ENCODE measurements at places on chromosomes 7 and 10.

GRCh38 chr7:80563561-80564327 lies 51.9 kb upstream of the GNAT3 start:
- ATAC-seq, result no peak

DNA sequence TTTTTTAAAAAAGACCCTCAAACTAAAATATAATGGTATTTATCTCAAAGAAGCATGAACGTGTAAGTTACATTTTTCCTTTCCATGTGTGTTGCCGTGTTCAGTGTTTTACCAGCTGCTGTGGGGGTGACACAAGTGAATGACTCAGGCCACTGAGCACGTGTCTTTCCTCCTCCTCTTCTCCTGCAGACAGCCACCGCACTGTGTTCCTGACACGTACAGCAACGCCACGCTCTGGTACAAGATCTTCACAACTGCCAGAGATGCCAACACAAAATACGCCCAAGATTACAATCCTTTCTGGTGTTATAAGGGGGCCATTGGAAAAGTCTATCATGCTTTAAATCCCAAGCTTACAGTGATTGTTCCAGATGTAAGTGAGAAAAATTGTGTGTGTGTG lies 29.7 kb downstream of the TMEM248 start:
- ATAC-seq, result no peak

DNA sequence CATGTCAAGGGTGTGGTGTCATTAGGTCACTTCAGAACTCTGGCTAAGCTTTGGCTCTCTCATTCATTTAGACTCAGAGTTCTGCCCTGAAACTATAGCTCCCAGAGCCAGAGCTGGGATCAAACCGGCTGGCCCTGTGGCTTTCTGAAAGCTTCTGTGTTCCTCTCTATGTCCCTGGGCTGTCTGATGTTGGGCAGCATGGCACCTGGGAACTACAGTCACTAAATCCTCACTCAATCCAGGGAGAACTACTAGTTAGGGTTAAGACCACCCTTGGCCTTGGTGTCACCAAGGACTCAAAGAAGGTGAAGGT lies 13.2 kb downstream of the ATG9B start:
- ATAC-seq, result no peak

GRCh38 chr10:91745090-91745831 lies 53.0 kb upstream of the TNKS2 start:
- no peak for ATAC-seq

- ATAC-seq, result no peak
Observed at GRCh38 chr7:103866919-103867318, 122.5 kb downstream of the RELN start.

DNA sequence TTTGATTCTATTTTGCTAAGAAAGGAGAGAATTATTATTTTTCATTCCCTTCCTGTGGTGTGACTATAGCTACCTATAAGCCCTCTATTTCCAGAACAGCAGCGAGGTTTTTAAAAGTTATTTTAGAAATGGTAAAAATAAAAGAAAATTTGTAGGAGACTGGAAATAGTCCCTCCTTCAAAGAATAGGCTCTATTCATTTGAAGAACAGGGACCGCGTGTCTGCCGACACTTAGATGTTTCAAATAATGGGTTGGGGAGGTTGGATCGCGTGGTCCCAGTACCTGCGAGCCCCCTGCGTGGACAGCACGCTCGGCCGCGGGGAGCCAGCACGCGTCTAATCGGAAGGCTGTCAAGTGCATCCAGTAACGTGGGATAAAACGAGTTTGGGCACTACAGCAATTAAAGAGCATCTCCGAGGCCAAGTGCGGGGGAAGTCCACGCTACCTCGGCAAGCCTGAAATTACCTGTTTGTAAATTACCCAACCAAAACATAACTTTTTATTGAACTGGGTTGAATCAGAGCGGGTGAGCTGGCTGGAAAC lies 1.0 kb downstream of the CACNA2D1 start:
- no peak for ATAC-seq

DNA sequence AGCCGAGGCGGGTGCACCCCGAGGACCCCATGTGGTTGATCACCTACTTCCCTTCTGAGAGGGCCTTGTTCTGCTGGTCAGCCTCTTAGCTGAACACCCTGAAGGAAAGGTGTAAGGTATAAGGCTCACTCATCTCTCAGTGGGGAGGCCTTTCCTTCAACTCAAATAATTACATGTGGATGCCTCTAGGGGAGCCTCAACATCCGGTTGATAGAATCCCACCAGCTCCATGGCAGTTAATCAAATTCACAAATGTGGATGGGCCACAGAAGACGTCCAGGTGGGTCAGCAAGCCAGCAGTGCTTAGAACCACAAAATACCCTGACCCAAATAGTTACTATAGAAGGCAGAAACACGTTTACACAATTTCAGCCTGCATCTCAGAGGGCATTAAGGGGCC lies 37.7 kb upstream of the ZNF32 start:
- no peak for ATAC-seq

DNA sequence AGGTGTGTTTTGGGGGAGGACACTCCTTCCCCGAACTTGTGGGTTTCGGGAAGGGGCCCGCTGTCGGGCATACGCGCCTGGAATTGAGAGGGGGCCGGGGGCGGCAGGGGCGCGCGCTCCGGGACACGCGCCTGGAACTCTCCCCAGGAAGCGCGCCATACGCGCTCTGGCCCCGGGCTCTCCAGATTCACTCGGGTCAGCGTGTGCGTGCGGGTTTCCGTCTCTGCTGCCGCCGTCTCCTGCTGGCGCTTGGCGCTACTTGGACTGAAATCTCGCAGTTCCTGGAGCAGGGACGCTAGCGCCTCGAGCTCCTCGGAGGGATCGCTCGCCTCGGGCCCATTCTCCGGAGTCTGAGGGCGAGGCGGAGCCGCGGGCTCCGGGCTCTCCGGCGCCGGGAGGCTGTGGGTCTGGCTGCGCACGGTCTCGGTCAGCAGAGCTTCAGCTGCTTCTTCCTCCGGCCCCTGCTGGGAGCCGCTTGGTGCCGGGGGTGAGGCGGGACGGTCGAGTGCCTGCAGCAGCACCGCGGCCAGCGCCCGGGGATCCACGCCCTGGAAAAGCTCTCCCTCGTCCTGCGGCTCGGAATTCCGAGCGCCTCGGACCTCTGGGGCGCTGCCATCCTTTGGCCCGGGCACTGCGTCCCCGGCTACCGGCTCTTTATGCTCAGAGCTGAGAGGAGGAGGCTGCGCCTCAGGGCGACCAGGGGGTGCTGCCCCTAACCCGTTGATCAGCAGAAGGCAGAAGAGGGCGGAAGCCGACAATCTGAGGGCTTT lies 1.1 kb downstream of the VGF start:
- no peak for ATAC-seq

- ATAC-seq, result no peak
Observed at GRCh38 chr10:110151971-110152370, 55.4 kb upstream of the MXI1 start.

DNA sequence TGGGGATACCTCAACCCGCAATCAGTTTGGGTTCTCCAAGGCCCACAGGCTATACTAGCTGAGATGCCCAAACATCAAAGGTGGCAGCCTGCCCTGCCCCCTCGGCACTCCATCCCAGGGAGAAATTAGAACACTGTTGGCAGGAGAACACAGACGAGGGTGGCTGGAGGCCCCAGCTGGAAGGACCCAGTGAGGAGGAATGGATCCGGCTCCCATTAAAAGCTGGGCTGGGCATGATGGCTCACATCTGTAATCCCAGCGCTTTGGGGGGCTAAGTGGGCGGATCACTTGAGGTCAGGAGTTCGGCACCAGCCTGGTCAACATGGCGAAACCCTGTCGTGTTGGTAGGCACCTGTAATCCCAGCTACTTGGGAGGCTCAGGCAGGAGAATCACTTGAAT lies 199.9 kb upstream of the GNAI1 start:
- no peak for ATAC-seq

DNA sequence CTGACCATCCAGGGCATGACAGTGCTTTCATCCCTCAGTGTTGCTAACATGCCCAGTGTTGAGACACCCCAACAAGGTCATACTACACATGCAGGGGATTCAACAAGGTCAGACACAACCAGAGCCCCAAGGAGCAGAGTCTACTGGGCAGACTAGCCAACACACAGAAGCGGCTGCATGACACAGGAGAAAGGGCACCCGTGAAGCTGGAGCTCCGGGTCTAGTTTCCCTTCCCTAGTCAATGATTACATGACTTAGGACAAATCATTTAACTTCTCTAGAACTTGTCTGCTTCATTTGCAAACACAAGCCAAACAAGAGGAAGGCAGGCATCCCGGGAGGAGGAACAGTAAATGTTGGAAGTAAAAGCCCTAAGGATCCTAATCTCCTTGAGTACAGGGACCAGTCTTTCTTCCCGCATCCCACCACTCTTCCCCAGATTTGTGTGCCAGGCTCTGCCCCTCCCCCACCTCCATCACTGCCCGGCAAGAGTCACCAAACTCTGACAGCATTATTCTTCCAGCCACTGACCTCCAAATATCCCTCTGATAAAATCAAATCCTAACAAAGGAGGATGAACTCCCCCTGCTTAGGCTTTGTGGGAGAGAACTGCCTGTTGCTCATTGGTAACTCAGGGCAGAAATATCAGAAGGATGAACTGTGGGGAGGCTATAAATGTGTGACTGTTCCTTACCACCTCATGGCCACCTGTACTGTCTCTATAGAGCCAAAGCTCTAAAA lies 104.3 kb downstream of the KCNMA1 start:
- no peak for ATAC-seq

DNA sequence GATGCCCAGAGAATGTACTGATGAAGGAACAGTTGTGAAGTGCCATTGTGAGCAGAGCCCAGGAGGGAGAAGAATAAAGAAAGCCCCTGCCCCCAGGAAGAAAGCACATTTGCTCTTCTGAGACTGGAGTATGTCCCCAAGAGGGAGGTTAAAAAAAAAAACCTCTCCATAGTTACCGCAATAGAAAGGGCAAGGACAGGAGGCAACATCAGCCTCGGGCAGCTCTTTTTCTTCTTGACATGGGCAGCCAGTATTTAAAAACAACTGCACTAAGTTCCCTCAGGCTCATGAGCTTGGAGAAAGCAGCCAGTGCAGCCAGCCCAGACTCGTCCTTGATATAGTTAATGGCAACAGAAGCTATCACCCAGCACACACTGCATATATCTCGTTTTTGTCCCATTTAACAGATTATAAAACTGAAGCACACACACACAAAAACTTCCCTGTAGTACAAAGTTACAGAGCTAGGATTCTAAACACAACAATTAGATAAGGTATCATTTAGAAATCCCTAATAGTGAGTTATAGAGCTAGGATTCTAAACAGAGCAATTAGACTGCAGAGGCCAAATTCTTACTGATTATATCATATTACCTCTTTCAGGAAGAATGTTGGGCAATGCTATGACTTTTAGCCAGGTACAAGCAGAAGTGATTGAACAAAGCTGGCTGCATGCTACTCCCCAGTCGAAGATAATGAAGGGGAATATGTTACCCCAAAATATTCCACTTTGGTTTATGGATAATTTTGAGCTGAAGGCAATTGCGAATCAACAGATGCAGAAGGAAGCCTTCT lies 823.5 kb downstream of the GRID1 start:
- ATAC-seq, result no peak

DNA sequence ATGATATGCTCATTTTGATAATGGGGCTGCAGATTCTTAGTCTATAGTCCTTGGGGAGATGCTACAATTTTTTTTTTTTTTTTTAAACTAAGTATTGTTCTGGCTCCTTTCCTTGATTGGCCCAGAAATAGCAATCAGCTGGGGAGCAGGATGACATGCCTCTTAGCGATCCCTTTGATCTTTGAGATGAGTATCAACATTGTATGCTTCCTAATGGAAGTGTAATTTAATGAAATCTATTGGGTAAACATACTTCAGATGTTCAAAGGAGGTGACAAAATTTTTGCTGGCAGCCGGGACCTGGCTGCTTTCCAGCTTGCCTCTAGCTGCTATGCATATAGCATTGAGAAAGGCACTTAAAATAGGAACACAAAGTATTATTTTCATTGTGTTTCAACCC lies 43.5 kb downstream of the VTI1A start:
- ATAC-seq, result no peak

DNA sequence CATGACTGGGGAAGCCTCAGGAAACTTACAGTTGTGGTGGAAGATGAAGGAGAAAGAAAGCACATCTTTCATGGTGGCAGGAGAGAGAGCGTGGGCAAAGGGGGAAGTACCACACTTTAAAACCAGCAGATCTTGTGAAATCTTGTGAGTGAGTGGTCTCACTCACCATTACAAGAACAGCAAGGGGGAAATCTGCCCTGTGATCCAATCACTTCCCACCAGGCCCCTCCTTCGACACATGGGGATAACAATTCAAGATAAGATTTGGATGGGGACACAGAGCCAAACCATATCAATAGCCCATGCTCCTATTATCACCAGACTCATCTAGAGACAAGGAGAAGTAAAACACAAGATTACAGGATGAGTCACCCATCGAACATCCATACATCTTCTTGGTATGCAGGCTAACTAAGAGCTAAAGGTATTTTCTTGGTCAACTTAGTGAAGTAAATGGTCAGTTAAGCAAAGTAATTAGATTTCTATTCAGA lies 55.3 kb upstream of the YAE1 start:
- no peak for ATAC-seq

DNA sequence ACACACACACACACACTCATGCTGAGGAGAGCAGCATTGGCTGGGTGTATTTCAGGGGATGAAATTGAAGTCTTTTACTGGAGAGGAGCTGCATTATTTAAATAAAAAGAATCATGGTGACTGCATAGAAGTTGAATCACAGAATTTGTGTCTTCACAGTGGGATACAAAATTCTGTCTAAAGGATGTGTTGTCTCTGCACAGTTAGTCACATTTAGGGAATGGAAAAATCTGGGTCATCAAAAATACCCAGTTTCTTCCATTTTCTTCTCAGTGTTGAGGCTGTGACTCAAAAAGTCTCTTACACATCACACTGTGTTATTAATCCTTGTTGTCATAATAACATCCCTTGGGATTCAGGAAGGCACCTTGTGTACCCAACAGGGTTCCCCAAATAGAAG lies 10.9 kb downstream of the PAPSS2 start:
- ATAC-seq, result no peak

GRCh38 chr10:113496111-113497109 lies 56.4 kb upstream of the HABP2 start:
- no peak for ATAC-seq

DNA sequence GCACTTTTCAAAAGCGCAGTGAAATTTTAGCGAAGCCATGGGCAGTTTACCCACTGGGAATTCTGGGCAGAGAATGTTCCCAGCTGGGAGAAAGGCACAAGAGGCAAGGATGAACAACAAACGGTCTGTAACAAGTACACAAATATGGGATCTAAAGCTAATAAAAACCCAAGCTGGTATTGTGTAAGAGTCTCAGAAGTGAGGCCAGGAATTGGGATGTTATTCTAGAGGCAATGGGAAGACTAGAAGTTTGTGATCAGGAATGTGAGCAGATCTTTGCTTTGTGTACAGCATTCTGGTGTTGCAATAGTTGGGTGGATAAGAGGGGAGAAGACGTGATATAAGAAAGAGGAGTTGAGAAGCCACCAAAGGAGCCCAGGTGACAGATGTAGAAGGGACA lies 15.0 kb downstream of the FZD9 start:
- no peak for ATAC-seq

- ATAC-seq, result no peak
Observed at GRCh38 chr10:68598978-68599770, 39.0 kb downstream of the TET1 start.
